Stimulated activated CD4-positive, alpha-beta T cell treated with anti-CD3 and anti-CD28 coated beads, Interleukin-1b, Interleukin-23, amount 100 ng/mL, for 1 hour (primary cell): ENCODE measurements at places on chromosomes 2 and 18.

DNA sequence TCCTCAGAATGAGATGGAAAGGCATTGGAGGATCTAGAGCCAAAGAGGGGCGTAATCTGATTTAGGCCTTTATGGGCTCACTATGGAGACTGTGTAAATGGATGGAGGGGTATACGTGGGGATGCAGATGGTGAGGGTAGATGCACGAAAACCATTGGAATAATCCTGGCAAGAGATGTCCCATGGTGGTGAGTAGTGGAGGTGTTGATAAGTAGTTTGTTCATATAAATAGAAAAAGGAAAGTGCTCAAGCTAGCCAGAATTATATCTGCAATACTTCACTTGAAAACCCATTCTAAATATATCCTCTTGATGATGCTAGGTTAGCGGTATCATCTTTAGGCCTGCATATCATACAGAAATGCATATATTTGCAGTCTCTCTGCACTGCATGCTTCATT lies 459.7 kb downstream of the CDH2 start:
- DNase-seq: no peak

- DNase-seq: no peak
Measured at GRCh38 chr2:148554459-148555247, 89.9 kb upstream of the EPC2 start.

DNA sequence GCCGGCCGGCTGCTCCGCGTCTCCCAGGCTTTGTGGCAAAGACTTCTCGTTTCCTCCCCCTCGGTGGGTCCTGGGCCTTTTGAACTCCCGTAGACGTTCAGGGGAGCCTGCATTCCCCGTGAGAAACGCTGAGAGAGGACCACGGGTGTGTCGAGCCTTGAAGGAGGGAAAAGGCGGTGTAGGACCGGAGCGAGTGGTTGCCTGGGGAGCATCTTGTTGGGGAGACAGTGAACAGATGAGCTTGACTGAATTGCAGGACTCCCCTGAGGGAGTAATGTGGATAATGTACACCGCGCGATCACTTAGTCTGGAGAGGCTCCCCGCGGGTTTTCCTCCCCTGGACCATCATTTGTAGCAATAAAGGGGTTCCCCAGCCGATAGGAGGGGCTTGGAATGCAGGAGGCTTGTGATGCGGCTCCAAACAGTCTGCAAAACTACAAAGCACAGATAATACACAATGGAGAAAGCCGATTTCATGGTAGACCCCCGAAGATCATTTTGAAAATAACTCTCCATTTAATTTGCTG lies 769 bp downstream of the ALMS1 start:
- DNase-seq: no peak

- no peak for DNase-seq
Measured at GRCh38 chr18:1648712-1649111, 744.0 kb downstream of the ADCYAP1 start.

DNA sequence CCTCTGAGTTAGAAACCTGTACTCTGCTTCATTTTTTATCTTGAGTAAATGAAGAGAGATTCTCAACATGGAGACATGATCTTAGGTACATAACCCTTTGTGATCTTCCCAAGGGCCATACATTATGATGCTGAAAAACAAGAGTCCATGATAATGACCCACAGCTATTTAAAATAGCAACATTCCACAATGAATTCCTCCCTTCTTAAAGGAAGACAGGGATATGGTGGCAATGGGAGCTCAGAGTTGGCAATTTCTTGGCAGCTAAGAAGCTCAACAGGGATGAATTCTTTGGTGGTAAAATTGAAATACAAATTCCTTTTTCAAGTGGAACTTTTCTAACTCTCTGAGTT lies 638.5 kb downstream of the CNTNAP5 start:
- no peak for DNase-seq

DNA sequence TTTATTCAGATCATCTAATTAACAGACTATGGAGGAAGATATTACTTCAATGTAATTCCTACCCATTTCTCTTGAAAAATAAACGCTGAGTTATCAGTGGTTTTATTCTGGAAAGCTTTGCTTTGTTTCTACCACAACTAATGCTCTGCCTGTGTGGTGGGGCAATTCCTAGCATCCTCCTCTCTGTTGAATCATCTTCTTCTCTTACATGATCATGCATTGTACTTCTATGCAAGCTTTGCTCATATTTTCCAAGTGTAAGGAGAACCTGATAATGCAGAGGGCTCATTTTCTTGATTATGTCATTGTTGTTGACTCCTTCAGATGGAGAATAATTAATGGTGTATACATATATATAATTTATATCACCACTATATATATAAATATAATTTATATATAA lies 46.7 kb downstream of the CCDC195 start:
- DNase-seq: no peak

- no peak for DNase-seq
Measured at GRCh38 chr2:65231892-65232477, 4.4 kb downstream of the ACTR2 start.

DNA sequence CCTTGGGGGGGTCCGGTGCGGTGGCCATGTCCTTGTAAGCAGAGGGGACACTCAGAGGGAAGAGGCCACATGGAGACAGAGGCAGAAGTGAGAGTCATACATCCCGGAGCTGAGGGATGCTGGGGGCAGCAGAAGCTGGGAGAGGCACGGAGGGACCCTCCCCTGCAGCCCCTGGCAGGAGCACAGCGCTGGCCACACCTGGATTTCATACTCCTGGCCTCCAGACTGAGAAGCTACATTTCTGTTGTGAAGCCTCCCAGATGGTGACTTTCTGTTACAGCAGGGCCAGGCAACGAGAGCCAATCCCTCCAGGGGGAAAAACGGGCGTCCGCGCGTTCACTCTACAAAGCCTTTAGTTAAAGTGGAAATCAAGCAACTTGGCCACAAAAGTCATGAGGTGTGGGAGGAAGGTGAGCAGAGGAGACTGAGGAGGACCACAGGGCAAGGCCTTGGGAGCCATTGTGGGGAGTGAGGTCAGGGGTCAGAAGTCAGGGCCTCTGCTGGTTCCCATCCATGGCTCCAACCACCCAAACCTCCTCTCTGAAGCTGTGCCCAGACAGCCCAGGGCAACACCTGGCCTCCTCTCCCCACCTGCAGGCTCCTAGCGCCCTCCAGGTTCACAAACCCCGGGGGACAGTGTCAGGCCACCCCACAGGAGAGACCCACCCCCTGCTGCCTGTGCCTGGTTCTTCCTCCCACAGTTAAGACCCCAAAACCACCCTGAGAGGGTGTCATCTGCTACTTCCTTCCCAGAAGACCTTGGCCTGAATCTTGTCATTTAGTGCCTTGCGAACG lies 4.5 kb upstream of the MBP start:
- DNase-seq: no peak

DNA sequence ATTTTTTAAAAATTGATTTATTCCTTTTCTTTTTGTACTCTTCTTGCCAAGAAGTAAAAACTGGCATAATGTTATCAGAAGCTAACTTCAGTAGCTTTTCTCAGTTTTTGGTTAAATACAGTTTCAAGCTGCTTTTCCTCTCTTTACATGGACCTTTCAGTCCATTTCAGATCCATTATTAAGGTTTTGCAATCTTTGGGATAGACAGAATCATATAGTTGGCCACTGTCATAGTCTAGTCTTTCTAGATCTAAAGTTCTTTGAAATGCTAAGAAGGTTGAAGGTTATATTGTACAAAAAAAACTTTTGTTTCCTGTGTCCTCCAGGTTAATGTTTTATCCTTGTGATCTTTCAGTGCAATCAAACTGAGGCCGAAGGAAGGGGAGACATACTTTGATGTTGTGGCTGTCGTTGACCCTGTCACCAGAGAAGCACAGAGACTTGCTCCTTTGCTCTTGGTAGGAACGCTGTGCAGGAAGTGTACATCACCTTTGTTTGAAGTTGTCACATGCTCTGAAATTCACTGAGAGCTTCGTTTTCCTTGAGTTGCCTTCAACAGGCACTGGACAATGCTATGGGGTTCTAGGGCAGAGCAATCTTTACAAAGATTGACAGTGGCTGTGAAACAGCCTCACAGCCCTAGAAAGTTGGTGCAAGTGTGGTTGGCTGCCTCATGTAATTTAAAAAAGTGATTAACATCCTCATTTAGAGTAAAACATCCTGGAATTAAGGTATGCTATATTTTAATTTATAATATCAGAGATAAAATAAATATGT lies 79.1 kb downstream of the UGGT1 start:
- DNase-seq: no peak

DNA sequence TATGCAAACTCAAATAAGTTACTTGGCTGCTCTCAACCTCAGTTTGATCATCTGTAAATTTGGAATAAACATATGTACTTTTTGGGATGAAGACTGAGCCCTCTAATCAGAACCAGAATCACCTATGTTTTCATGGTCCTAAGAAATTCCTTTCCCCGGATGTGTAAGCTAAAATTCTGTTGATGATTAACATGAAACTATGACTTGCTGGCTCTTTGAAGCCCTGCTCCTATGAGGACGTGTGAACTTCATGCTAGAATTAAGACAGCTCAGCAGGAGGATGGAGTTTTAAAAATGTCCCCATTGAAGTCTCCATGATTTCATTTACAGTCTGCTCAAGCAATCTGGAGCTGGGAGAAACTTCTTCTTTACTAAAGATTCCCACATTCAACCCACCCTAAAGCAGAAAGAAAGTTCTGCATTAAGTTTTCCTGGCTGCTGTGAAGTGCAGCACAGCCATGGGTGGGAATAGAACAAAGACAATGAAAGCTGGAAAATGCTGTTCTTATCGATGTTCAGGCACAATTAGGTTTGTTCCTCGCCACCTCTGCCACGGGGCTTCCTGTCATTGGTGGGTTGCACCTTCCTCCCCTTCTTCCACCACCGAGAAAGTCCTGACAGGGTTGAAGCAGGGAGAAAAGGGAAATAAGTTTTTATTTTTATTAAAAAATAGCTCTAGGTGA lies 50.9 kb downstream of the ADCYAP1 start:
- no peak for DNase-seq

- no peak for DNase-seq
Measured at GRCh38 chr2:8123464-8123863, 558.4 kb upstream of the ID2 start.

- no peak for DNase-seq
Measured at GRCh38 chr2:63050334-63051041, at the start of gene OTX1. Gene OTX1, plus strand, starts transcription at chr2:63050830. Its CDS starts 2,161 bp downstream, at chr2:63052991.

GRCh38 chr2:105760191-105760590 lies 15.5 kb downstream of the NCK2 start:
- no peak for DNase-seq

DNA sequence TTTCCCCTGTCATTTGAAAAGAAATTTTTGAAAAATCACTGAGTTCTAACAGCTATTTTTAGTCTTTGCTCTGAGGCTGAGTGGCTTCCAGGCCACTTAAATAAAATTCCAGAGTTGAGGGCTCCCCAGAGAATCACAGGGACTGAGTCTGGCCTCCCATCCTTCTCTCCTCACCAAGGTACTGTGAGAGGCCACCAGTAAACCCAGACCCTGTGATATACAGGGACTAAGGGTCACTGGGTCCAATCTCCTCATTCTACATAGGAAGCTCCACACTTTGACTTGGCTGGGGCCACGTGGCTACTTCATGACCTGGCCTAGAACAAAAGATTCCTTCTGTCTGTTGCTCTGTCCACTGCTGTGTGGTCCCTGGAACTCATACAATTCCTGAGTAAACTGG lies 123.2 kb upstream of the CDCA7 start:
- no peak for DNase-seq

- no peak for DNase-seq
Measured at GRCh38 chr2:85524336-85524908, 14.5 kb upstream of the MAT2A start.

- DNase-seq: no peak
Measured at GRCh38 chr18:8081267-8081666, 514.2 kb downstream of the PTPRM start.

- no peak for DNase-seq
Measured at GRCh38 chr2:96754317-96754716, 6.4 kb upstream of the CNNM4 start.

DNA sequence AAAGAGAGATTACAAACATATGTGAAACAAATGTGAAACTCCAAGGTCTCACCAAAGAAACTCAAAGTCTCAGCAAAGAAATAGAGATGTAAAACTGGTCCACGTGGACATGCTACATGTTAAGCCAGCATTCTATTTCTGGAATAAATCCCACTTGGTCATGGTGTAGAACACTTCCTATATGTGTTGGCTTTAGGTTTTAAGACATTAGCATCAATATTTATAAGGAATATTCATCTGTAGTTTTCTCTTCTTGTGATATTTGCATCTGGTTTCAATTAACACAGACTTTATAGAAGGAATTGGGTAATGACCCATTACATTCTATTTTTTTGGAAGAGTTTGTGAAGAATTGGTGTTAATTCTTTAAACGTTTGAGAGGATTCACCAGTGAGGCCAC lies 133.1 kb downstream of the COPS8 start:
- DNase-seq: no peak

- no peak for DNase-seq
Measured at GRCh38 chr2:204289066-204289465, 256.2 kb upstream of the PARD3B start.

DNA sequence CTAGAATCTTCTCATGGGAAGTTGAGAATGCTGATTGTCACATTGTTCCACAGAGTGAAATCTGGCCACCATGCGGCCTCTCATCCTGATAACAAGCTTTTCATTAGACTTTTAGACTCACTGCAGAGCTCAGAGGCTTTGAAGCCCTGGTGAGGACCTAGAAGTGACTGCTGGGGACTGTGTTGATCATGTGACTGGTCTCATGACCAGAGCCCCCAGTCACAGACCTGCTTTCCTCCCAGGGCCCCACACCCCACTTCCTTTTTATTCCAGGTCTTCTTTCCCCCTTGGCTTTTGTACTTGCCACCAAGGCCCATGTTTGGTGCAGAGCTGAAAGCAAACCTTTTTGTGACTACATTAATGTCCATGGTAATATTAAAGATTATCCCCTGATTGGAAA lies 45.2 kb downstream of the PRKCE start:
- no peak for DNase-seq
